ENCODE measurements at places on chromosomes 3 and 15. TPM values are rescaled to one million over a fixed set of nuclear protein-coding genes. Genes with fewer than 3 reads are reported as not detected.

The RARRES1 gene
- total RNA-seq: 4.9 TPM

The ATP13A5 gene
- total RNA-seq: not detected

GRCh38 chr3:56693750-56694149 is 10.7 kb upstream of the TASOR start:
- DNase-seq: no peak

- DNase-seq: no peak
These were observed 183.6 kb downstream of the SHOX2 start for GRCh38 chr3:157922614-157923013.

DNA sequence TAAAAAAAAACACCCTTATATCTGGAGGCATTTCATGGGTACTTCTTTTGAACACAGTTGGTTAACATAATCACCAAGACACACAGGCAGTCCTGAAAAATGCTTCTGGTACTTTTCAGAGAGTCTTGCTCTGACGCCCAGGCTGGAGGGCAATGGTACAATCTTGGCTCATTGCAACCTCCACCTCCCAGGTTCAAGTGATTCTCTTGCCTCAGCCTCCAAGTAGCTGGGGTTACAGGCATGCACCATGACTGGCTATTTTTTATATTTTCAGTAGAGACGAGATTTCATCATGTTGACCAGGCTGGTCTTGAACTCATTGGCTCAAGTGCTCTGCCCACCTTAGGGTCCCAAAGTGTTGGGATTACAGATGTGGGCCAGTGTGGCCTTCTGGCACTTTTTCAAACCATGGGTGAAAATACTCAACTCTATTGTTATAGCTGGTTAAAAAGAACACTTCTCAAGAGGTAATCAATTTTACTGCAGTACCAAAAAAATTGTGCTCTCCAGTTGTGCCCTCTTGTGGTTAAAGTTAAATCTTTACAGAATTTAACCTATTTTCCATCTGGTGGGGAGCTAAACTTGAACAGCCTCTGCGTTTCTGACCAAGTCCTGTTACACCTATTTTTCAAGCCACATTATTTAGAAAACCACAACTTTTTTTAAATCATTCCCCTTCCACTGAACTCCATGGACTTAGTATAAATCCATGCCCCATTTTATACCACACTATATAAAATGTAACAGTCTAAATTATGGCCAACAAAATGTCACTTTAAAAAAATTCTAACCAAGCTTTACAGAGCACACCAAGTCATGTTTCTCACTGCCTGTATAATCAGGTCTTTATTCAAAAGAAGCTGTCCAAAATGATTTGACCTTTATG is 1.2 kb upstream of the SNAPC5 start:
- no peak for DNase-seq

DNA sequence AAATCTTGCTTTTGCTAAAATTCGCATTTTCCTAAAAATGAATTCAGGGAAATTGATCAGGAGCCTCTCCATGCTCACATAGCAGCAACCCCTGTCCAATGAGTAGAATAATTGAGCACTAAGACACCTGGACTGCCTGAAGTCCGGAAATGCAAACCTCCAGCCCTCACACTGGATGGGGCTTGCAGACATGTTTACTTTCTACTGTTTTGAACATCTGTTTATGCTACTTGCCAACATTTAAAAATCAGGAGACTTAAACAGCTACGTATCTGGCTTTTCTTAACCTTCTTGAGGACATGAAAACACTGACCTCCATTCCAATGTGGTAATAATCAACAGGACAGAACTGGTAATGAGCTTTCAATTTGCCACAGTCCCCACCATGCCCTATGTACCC is 184.4 kb downstream of the SHOX2 start:
- DNase-seq: no peak

DNA sequence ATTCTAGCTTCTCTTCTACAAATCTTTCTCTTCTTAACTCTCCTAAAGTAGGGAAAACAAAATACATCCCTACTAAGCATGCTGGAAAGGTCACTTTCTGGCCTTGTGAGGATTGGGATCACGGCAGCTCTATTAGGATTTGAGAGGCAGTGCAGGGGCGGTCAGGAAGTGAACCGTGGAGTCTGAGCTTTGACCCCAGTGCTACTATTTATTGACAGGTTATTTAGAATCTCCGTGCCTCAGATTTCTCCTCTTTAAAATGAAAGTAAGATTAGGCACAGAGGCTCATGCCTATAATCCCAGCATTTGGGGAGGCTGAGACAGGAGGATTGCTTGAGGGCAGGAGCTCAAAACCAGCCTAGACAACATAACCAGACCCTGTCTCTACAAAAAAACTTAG is 42.0 kb upstream of the CHRM5 start:
- DNase-seq: no peak

- no peak for DNase-seq
These were observed 1162.6 kb downstream of the ROBO1 start for GRCh38 chr3:78605178-78605577.

The GOLGA6D gene
- not detected for total RNA-seq
